ENCODE measurements at places on chromosomes 1 and 21.

DNA sequence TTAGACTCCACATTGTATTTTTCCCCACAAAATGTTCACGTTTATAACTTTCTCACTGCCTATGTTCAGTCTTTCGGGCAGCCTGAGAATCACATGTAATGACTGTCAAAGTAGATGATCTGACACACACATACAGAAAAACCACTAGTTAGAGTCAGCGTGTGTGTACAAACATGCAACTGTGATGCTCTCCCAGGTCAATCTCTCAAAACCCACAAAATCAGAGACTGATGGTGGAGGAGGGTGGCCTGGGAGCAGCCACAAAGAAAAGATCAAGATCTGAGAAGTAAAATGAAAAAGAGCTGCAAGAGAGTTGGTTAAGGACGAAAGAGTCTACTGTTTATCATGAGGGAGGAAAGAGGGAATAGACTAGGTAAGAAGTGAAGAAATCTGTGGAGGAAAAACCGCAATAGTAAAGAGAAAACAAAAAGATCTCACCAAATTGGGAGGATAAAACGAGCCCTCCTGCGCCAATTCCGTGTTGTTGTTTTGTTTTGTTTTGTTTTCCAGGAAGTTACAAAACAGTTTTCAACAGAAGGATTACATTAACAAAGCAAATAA is 2.3 kb downstream of the EGLN1 start:
- no peak for DNase-seq

- DNase-seq = no peak
Observed at GRCh38 chr1:77143529-77144121, 75.6 kb downstream of the PIGK start.

DNA sequence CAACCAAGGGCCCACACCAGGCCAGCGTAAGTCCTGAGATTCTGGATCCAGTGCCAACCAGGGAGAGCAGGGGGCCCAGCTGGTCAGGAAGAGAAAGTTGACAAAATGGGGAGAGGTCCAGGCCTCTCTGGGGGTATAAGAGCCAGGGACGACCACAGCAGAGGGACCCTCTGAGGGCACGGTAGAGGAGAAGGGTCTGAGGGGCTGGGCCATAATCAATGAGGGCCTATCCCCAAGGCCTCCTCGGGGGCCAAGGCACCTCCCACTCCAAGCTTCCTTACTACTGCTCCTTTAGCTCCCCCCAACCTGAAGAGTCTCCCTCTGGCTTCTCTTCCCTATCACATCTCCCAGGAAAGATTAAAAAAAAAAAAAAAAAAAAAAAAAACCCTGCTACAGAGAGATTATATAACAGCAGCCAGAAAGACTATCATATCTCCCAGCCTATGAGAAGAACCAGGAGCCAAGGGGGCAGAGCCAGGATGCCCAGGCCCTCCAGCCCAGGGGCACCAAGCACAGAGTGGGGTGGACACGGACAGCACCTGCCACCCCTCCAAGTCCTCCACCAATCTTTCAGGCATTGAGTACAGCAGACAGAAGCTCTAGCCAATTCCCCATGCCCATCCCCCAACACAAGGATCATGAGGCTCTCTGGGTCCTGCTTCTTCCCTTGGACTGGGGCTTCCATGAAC is 2.7 kb downstream of the MEF2D start:
- DNase-seq = no peak

DNA sequence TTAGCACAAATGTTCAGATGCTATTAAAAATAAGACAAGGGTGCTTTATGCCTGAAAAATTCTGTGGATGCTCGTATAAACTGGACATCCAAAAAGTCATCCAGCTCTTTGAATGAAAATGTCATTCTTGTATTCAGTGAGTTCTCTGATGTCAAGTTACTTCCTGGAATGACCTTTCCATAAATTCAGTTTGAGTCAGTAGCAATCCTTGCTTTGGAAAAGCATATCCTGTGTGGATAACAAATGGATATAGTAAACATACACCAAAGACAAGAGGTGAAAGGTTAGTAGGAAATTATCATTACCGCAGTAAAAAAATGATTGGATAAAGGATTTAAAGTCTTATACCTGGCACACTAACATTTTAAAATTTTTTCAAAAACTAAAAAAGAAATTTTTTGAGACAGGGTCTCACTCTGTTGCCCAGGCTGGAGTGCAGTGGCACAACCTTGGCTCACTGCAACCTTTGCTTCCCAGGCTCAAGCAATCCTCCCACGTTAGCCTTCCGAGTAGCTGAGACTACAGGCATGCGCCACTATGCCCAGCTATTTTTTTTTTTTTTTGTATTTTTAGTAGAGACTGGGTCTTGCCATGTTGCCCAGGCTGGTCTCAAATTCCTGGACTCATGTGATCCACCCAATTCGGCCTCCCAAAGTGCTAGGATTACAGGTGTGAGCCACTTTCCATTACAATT is 10.8 kb upstream of the LAMC1 start:
- DNase-seq = no peak

DNA sequence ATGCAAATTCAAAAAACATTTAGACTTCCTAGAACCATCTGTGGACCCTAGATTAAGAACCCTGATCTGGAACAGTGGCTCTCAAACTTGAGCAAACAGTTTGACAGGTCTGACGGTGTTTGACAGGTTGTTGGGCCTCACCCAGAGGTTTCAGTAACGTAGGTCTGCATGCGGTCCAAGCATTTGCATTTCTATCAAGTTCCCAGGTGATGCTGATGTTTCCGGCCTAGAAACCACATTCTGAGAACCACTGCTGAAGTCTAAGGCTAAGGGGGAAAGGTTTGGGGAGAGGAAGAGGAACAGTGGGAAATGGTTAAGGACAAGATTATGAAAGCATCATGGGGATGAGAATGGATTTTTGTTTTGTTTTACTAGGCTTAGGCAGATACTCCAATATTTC is 48.6 kb downstream of the MDM4 start:
- no peak for DNase-seq

DNA sequence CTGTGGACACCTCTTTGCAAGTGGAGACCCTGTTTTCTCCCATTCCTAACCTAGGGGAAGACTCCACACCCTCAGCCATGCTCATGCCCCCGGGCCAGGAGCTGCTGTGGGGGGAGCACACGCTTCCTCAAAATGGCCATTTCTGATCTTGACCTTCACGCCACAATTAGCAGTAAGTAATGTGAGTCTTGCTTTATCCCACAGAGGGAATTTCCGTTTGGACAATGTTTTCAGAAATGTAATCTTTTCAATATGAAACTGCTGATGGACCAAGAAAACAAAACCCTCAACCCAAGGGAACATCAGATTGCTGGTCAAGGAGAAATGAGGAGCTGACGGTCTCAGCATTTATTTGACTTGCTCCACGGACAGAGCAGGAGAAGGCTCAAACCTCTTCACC is 8.3 kb upstream of the KCNE1 start:
- DNase-seq = no peak

DNA sequence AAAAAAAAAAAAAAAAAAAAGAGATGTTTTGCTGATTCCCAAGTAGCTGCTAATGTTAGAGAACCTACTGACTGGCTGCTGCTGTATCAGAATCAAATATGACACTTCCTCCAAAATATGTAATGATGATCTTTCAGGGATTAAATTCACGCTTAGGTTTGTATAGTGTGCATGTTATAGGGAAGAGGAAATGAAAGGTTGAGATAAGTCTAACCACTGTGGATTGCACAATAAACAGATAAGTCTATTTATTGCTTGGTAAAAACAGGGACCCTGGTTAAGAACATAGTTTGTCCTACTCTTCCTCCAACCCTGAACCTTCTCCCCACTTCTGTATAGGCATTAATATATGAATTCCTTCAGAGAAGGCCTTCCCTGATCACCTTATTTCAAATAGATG is 13.2 kb downstream of the RC3H1 start:
- no peak for DNase-seq

GRCh38 chr1:228096416-228097332 is 6.5 kb downstream of the C1orf35 start:
- peak; percentile 62 for DNase-seq

- DNase-seq = no peak
Observed at GRCh38 chr21:26448751-26449150, 124.3 kb downstream of the CYYR1 start.

- peak; percentile 83 for DNase-seq
Observed at GRCh38 chr1:58781541-58782177, 2.2 kb downstream of the JUN start.

GRCh38 chr1:164720440-164721227 is 161.7 kb downstream of the PBX1 start:
- DNase-seq = no peak

DNA sequence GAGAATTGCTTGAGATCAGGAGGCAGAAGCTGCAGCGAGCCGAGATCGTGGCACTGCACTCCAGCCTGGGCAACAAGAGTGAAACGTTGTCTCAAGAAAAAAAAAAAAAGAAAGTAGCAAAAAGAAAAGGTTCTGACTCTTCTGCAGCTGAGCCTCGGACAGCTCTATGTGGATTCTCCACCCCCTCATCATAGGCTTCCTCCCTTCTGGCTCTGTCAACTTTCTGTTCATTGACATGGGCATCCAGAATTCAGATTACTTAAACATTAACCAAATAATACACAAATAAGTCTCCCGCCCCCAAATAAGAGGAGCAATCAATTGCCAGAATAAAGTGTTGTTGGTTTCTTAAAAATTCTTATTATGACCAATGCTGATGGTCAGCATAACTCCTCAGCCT is 10.0 kb downstream of the SUSD4 start:
- DNase-seq = no peak

GRCh38 chr1:203304391-203304918 is 864 bp upstream of the BTG2 start:
- DNase-seq = no peak
